ENCODE measurements at places on chromosomes 2 and 18.
A peak's percentile ranks its signal among the peaks of the same experiment; 100 is the strongest.

GRCh38 chr2:196289000-196289399, 117.6 kb upstream of the STK17B start:
- DNase-seq: no peak

- no peak for DNase-seq
These were observed 284.0 kb upstream of the CCDC68 start for GRCh38 chr18:55243255-55243654.

- no peak for DNase-seq
These were observed 64.1 kb upstream of the ZNF532 start for GRCh38 chr18:58800582-58800981.

- DNase-seq: no peak
These were observed 488.2 kb upstream of the RAB6C start for GRCh38 chr2:129491308-129491707.

- DNase-seq: no peak
These were observed 2.3 kb downstream of the SLC9A2 start for GRCh38 chr2:102621630-102622029.

DNA sequence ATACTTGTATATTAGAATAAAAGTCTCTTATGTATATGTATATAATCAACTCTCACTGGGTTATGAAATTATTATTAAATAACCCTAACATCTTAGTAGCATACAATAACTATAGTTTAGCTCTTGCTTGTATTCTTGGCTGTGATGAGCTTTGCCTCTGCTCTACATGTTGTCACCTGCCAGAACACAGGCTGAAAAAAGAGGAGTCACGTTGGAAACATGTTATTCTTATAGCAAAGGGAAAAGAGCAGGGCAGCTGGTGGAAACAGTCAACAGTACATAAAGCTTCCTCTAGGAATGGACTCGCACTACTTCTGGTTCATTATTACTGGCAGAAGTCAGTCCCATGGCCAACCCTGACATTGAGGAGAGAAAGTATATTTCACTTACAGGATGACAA, 362.0 kb upstream of the KYNU start:
- DNase-seq: no peak

- DNase-seq: no peak
These were observed 98.7 kb upstream of the SCN7A start for GRCh38 chr2:166592750-166593149.

DNA sequence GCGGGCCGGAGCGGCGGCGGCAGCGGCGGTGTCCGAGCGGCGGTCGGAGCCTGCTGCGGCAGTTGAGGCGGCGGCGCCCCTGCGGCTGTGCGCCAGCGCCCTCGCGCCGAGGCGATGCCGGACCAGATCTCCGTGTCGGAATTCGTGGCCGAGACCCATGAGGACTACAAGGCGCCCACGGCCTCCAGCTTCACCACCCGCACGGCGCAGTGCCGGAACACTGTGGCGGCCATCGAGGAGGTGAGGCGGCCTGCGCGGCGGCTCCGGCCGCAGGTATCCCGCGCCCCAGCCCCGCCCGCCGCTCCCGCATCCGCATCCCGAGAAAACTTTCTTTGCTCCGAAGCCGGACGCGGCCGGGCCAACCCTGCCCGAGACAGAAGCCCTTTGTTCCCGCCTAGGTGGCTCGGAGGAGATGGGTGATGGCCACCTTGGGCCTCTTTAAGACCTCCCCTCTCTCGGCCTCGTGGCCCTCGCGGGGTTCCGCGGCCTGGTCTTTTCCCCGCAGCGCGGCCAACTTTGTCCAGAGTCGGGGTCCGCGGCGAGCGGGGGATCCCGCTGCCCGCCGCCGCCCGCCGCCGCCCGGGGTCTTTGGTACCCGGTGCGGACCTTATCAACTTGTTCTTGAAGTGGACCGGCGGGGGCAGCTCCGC, 504 bp downstream of the ASAP2 start:
- peak; percentile 32 for DNase-seq

GRCh38 chr2:1925928-1926327, 181.6 kb upstream of the PXDN start:
- DNase-seq: no peak

GRCh38 chr2:234770031-234770506, 181.7 kb upstream of the SH3BP4 start:
- no peak for DNase-seq

GRCh38 chr2:171523088-171524017, 1.1 kb downstream of the CYBRD1 start:
- peak; percentile 72 for DNase-seq

- DNase-seq: no peak
These were observed 96.0 kb upstream of the CRACDL start for GRCh38 chr2:99032001-99032400.

GRCh38 chr2:10413991-10414451, 34.1 kb downstream of the ODC1 start:
- peak; percentile 54 for DNase-seq

GRCh38 chr2:143183804-143184463, 54.7 kb downstream of the ARHGAP15 start:
- DNase-seq: no peak

DNA sequence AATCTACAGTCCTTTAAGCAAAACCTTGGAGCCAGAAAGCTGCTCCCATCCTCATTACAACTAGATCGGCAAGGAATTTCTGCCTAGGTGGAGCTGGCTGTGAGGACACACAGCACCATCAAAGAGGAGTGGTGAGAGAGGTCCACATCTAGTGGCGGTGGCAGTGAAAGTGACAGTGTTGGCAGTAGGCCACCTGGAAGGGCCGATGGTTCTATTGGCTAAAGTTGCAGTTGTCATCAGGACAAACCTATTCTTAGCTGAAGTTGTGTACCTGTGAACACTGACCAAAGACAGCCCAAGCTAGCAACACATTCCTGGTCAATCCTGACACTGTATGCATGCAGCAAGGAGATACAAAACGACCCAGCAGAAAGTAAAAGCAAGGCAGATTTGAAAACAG, 218.1 kb upstream of the CHAC2 start:
- DNase-seq: no peak

- no peak for DNase-seq
These were observed 193.0 kb downstream of the TXNL1 start for GRCh38 chr18:56445422-56445821.

DNA sequence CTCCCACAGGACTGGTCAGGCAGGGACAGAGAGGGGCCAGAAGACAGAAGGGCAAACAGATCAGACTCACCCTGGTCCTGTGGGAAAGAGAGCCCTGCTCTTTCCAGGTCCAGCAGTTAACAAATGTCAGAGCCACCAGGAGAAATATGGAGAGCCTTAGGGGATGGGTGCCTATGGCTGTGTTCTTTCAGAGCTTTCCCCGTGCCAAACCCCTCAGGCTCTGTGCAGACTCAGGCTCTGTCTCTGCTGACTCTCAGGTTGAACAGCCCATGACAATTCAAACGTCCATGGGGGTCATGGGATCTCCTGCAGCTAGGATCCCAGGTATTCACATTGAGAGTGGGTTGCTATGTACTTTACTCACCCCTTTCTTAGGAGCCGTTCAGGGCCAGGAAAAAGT, 120.8 kb upstream of the ERBB4 start:
- DNase-seq: no peak

DNA sequence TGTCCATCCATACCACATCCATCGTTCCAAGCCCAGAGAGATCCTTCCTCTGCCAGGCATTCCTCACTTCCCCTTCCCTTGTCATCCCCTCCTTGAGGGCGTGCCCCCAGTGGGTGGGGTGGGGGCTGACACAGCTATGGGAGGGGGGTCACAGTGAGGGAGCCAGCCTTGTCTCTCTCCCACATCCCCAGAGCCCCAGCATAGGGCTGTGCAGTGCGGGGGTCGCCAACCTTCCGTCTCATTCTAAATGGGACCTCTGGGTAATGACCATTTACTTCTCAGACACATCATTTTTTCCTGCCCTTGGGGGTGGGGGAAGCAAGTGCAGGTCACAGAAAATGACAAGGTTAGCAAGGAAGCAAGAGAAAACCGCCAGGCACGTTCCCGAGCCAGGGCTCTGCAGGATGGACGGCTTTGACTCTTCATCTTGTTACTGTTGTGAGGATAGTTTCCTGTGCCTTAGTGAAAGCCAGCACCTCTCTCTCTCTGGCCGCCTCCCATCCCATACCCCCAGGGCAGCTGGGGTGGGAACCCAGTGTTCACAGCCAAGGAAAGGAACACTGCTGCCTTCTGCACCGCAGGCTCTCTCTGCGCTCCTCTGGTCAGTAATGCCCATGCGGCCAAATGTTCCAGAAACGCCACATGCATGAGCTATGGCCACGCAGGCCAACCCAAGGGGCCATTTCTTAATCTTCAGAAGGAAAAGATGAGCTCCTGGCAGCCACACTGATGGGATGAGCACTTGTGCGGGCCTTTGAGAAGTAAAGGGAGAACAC, 22.7 kb upstream of the OTOS start:
- DNase-seq: no peak

GRCh38 chr2:10889651-10890215, 22.0 kb upstream of the KCNF1 start:
- DNase-seq: no peak

DNA sequence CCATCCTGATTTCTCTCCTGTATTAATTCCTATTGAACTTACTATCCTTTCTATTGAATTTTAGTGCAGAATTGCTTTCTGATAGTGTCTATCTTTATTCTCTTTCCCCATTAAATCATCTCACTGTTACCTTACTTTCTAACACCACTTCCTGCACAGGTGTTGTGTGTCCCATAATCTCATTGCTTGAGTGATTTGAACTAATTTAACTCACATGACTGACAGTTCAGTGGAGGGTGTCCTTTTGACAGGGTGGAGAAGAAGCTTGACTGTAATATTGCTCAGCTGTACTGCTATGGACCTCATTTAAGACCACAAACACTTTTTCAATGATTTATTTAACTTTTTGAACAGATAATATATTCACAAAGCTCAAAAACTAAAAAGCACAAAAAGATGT, 211.8 kb downstream of the NRXN1 start:
- no peak for DNase-seq

DNA sequence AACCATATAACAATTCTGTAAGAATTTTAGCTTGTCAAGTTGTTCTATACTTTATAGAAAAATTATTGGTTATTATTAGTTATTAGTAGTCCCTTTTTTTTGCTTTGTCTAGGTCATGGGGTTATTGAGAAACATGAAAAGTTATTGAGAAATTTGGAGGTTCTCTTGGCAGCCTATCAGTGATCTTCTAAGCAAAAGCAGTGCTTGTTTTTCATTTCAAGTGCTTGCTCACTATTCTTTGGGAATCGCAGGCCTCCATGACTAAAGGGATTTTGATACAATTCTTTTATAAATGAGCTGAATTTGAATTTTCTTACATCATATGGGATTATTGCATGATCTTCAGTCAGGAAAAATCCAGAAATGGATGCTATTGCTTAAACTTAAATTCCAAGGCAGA, 25.8 kb downstream of the PLEKHA3 start:
- no peak for DNase-seq

- no peak for DNase-seq
These were observed 741 bp downstream of the GPR148 start for GRCh38 chr2:130729322-130730299.

- DNase-seq: peak; percentile 30
These were observed 19.0 kb upstream of the CCNYL1 start for GRCh38 chr2:207692206-207693065.

DNA sequence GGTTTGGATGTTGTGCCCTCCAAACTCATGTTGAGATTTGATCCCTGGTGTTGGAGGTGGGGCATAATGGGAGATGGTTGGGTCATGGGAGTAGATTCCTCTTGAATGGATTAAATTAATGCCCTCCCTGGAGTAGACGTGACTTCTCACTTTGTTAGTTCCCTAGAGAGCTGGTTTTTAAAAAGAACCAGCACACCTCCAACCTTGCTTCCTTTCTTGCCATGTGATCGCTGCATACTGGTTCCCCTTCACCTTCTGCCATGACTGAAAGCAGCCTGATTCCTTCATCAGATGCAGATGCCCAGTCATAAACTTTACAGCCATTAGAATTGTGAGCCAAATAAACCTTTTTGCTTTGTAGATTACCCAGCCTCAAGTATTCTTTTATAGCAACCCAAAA, 21.7 kb downstream of the MTA3 start:
- DNase-seq: no peak

DNA sequence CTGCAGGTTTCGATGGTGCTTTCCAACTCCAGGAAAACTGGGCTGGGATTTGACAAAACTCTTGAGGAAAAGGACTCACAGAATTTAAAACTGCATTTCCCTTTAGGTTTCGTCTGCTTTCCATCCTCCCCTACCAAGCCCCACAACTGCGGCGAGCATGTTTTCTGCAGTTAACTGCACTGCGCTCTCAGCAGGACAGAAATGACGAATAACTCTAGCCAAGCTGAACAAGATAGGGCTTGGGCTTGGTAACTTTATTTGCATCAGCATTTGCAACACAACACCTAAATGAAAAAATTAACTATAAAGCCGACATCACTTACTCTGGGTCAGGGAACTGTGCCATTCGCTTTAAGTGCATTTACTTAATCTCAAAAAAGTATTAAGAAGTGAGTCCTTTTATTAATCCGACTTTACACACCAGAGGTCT, 669 bp upstream of the PIKFYVE start:
- peak; percentile 27 for DNase-seq

All from AG20443 (cell line).